A549 (cell line): ENCODE measurements at places on chromosomes 13 and 19.
A peak's percentile ranks its signal among the peaks of the same experiment; 100 is the strongest.

DNA sequence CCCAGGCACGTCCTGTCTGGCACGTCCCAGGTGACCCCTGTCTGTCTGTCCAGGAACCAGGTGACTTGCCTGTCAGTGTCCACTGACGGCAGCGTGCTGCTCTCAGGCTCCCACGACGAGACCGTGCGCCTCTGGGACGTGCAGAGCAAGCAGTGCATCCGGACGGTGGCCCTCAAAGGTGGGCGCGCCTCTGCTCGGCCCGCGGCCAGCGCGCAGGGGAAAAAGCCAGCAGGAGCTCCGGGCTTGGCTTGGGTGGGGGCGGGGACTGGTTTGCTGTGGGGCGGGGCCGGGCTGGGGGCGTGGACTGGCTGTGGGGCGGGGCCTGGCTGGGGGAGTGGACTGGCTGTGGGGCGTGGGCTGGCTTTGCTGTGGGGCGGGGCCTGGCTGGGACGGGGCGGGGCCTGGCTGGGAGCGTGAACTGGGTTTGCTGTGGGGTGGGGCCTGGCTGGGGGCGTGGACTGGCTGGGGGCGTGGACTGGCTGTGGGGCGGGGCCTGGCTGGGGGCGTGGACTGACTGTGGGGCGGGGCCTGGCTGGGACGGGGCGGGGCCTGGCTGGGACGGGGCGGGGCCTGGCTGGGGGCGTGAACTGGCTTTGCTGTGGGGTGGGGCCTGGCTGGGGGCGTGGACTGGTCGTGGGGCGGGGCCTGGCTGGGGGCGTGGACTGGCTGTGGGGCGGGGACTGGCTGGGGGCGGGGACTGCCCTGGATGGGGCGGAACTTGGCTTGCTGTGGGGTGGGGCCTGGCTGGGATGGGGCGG, 7.2 kb downstream of the WDR18 start:
- DNase-seq = peak; percentile 75

DNA sequence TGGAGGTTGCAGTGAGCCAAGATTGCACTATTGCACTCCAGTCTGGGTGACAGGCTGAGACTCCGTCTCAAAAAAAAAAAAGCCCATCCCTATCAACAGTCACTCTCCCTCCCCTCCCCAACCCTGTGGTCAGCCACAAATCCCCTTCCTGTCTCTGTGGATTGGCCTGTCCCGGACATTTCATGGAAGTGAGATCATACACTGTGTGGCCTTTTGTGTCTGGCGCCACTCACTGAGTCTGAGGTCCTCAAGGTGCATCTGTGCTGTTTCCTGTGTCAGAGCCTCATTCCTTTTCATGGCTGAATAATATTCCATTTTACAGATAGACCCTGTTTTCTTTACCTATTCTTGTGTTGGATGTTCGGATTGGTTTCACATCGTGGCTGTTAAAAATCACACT, 149.5 kb downstream of the PTPRS start:
- no peak for DNase-seq

DNA sequence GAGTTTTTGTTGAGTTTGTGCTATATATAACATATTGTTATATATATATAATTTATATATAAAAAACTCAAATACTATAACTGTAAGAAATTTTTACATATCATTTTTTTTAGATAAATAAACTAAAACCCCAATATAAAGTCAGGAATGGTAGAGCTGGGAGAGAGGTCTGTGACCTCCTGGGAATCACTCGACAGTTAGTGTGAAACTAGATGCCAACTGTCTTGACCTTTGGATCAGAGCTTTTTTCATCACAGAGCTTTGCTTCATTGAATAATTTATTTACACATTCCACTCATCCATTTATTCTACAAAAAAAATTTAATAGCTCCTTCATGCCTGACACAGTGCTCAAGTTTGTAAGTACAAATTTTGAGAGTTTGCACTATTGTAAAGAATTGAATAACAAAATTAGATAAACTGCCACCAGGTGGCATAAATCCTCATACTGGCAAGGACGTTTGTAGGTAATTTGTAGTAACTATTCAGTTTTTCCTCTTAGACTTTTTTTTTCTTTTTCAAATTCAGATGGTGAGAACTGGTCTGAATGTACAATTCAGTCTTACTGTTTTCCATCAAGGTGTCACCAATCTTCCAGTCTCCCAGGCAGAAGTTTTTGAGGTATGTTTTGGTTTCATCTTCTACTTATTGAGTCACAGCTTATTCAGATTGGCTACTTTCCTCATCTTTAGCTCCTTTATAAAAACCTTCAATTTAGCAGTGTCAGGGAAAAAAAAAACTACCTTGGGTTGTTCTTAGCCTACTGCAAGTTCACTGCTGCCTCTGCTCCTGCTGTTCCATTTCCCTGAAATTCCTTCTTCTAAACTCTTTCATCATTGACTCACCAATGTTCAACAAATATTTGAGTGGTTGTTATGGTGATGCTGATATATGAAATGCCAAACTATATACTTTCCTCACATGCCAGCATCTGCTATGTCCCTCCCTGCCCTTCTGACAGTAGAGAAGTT, 28.7 kb downstream of the LACC1 start:
- peak; percentile 66 for DNase-seq

GRCh38 chr13:103130681-103131210, 64.5 kb upstream of the SLC10A2 start:
- no peak for DNase-seq

DNA sequence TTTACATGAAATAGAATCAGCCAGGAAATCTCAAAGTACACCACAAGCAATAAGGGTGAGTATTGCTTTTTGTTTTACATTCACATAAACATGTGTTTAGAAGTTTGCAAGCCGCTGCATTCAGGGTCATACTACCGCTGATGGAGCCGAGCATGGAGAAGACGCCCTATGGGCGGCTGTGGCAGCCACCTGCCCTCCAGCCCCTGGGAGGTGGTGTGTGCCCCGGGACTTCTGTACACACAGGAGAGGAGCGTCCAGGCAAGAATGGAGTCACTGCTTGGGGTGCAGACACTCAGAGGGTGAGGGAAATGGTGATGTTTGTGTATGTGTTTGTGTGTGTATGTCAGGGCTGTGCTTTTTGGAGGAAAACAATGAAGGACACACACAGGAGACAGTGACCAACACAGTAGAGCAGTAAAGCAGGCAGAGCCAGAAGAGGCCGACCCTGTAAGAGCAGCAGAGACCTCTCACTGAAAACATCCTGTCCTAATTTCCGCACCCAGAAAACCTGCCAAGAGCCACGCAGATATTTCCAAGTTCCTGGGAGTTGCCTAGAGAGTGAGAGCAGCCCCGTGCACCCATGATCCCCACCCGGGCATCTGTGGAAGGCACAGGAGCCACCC, 108.1 kb upstream of the GJB6 start:
- DNase-seq = no peak

GRCh38 chr13:42715909-42716308, 65.5 kb upstream of the FAM216B start:
- no peak for DNase-seq

DNA sequence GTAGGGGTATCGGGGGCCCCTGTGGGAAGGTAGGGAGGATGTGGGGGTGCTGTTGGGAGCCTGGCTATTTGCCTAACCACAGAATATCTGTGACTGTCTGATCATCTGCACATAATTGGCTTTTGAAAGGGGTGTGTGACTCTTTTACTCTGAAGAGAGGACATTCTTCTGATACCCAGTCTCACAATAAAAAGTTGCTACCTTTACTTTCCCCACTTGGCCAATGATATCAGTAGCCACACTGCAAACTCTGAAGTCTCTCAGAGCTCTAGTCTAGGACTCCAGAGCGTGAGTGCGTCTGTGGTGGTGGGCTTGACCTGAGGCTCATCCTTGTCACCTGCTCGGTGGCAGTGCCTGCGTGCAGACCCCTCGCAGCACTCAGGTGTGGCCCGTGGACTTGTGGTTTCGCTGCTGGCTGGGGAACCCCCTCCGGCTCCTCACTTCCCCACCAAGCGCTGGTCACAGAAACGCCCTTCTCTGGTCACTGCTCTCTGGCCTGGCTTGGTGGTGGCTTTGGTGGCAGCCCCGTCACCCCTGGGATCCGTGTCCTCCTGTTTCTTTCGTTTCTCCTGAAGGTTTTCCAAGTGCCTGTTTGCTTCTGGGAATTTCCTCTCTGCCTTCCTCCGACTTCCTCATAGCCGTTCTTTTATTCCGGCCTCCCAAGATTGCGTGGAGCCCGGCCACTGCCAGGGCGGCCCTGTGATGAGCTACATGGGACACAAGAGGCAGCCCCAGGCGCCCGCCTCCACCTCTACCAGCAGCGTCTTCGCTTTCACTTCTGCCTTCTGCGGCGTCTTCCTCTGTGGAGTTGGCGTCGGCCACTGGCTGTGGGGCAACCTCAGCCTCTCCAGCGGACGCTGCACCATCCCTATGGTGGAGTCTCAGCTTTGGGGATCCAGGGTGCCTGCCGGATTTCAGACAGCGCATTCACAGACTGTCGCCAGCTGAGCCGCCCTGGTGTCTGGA, 78.0 kb downstream of the ATP11A start:
- DNase-seq = no peak

DNA sequence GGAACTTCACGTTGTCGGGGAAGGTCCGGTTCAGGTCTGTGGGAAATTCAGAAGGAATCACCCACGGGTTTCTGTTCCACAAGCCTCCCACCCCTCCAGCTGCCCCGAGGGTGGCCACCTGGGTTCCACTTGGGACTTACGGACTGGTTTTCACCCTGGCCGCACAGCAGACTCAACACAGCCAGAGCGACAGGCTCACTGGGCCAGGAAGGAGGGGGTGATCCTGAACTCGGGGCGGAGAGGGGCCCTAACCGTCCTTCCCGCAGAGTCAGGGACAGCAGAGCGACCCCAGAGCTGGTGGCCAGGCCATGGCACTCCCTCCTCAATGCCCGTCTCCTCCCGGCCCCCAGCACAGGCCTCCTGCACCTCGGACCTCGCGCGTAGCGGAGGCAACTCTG, 13.0 kb downstream of the GRTP1 start:
- DNase-seq = no peak

DNA sequence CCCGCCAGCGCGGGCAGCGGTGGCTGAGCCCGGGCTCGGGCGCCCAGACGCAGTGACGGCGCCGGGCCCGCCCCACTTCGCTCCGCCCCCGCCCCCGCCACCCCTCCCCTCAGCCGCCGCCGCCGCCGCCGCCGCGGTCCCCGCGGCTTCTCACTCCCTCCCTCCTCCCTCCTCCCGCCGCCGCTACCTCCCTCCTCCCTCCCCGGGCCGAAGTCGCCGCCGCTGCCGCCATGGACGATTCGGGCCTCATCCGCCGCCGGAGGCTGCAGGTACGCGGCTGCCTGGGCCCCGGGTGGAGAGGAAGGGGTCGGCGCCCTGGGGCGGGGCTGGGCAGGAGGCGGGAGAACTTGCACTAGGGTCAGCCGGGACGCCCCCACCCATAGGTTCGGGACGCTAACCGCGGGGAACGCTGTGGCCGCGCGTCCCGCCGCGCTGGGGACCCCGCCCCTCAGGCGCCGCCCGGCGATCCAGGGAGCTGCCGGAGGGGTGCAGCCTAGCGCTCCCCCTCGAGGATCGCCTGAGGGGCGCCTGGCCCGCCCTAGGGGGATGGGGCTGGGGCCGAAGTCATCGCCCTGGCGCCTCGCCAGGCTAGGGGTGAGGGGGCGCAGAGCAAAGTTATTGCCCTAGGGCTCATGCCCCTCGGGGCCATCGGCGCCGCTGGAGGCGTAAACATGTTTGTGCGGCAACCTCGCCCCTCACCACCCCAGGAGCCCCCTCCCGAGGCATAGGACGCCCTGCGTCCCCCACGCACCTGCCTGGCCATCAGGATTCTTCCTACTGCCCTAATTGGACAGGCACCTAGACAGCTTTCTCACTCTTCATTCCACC, 427 bp downstream of the RTBDN start:
- no peak for DNase-seq

DNA sequence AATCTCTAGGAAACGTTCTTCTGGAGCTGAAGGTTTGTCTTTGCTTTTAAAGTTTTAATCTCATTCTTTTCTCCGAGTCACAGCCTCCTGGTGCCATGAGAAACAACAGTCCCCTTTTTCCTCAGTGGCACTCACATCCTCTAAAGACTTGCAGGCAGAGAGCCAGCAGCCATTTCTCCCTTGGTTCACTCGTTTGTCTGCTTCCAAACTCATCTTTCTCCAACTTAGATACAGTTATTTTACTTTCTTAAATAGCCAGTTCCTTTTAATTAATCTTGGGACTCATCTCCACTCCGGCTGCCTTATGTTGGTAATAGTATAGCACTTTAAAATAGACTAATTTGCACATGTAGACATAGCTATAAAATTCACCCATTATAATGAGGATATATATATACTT, 555.2 kb downstream of the FGF9 start:
- DNase-seq = no peak

GRCh38 chr19:5826531-5827341, 12.8 kb downstream of the FUT6 start:
- peak; percentile 65 for DNase-seq

DNA sequence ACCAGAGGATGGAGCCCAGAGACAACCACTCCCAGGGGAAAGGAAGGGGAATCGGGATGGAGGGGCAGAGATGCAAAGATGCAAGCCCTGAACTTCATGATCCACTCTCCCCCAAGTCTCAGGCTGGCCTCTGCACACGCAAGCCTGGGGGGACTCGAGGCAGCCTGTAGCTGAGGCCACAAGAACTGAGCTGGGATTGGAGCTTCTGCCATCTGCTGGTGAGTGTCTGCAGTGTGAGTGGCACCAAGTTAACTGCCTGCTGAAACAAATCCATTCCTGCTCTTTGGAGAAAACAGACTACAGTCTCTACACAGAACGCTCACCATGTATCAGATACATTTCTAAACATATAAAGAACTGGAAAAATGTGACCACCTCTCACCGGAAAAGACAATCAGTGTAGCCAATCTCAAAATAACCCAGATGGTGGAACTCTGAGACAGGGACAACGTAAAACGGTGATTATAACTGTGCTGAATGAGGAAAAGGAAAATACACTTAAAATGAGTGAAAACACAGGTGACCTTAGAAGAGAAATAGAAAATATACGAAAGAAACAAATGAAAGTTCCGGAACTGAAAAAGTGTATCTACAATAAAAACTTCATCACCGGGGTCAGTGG, 62.1 kb downstream of the KLF2 start:
- DNase-seq = peak; percentile 62

DNA sequence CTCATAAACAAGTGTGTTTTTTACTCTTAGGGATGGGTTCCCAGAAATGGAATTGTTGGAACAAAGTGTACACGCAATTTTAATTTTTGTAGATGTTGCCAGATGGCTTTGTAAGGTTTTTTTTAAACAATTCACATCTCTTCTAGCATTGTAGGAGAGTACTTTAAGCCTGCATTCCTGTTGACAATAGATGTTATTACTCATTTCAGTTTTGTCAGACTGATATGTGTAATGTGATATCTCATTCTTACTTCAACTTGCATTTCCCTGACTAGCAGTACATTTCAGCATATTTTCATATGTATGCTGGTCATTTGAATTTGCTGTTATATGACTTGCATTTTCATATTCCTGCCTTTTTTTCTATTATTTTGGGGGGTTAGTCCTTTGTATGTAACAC, 186.6 kb upstream of the SLITRK6 start:
- DNase-seq = no peak

- no peak for DNase-seq
These were observed 2.6 kb downstream of the HSH2D start for GRCh38 chr19:16146112-16146511.

GRCh38 chr19:32672841-32673240, 2.1 kb downstream of the ANKRD27 start:
- no peak for DNase-seq

- no peak for DNase-seq
These were observed 1.6 kb upstream of the CLEC11A start for GRCh38 chr19:50721441-50722137.

- no peak for DNase-seq
These were observed 8.6 kb downstream of the BRCA2 start for GRCh38 chr13:32323912-32324311.

- DNase-seq = peak; percentile 16
These were observed 328.1 kb downstream of the MYO16 start for GRCh38 chr13:108957369-108958012.
